Parietal lobe (tissue), 2 donors: ENCODE measurements at places on chromosomes 16 and 17. TPM values are rescaled to one million over a fixed set of nuclear protein-coding genes. Genes with fewer than 3 reads are reported as not detected.

The COL1A1 gene
- total RNA-seq, result 5.0 TPM

The SLC38A10 gene
- 19.4 TPM for total RNA-seq

The CORO6 gene
- total RNA-seq, result 2.5 TPM

The MPP3 gene
- total RNA-seq, result 58.5 TPM

The SLC13A2 gene
- not detected for total RNA-seq
